NCI-H748 treated with DMSO at 0.1 percent for 48 hours (cell line): ENCODE measurements at places on chromosomes 3 and 15.

GRCh38 chr15:55829826-55830225 is 86.9 kb upstream of the PRTG start:
- DNase-seq: no peak

- DNase-seq: no peak
Measured at GRCh38 chr3:179036226-179036625, 35.4 kb downstream of the ZMAT3 start.

- DNase-seq: no peak
Measured at GRCh38 chr15:70046679-70047369, 50.9 kb downstream of the TLE3 start.

GRCh38 chr3:122392868-122393844 is 9.2 kb downstream of the FAM162A start:
- DNase-seq: peak; percentile 8

- DNase-seq: no peak
Measured at GRCh38 chr3:134797741-134798451, 2.8 kb downstream of the EPHB1 start.

GRCh38 chr3:10764259-10765051 is 51.6 kb upstream of the SLC6A11 start:
- DNase-seq: no peak
